ENCODE measurements at places on chromosomes 5 and 9. TPM values are rescaled to one million over a fixed set of nuclear protein-coding genes. Genes with fewer than 3 reads are reported as not detected.

The DMRTA1 gene
- polyA plus RNA-seq, result 0.22 TPM

DNA sequence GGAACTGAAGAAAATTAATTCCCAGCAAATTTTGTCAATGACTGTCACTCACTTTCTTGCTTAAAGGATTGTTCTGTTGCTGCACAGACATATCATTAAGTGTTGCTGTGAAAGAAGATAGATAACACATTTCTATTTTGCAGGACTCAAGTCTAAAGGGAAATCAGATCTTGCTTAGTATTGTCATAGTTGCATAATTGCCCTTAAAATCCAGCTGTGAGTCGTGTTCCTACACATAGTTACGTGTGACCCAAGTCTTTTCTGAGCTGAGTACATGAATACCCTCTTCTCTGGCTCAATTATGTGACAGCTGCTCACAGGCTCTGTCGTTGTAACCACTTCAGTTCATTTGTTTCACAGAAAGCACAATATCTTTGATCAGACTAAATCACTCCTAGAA is 390.8 kb downstream of the DTWD2 start:
- no peak for DNase-seq

The YTHDC2 gene
- polyA plus RNA-seq, result 4.9 TPM

The SEC24A gene
- polyA plus RNA-seq, result 3.7 TPM

DNA sequence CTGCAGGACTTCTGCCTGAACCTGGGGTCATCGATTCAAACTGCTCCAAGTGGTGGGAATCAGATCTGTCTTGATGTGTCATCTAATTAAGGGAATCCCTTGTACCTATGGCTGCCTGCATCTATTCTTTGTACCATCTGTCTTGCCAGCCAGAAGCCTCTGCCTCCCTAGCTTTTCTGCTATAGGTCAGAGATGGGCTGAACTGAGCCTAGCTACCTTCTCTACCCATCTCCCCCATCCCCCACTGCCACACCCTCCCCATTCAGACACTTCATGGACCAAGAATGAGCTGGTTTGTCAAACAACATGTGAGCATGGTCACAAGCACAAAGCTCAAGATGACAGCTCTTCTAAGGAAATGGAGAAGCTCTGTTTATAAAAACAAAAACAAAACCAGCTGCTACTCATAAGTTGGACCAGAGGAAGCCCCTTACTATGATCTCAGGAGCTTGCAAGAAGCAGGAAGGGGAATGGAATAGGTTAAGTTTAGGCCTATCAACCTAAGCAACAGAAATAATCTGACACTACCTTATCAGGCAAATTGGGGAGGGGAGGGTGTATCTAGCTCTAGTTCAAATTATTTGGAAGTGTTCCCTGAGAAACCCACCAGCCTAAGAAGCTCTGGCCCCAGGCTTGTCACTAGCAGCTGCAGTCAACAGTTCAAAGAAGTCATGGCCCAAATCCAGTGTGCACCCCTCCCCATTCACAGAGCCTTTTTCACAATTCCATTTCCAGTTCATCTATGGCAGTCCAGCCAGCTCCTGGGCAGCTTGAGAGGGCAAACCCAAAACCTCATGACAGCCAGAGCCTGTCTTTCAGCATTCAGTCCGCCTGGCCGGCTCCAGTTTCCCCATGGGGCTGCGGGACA is 29.9 kb downstream of the SKP1 start:
- DNase-seq, result no peak

Data from heart right ventricle (tissue), 16 donors.